ENCODE measurements at places on chromosomes 3 and 15.

- no peak for DNase-seq
Measured at GRCh38 chr3:134614955-134615354, 35.9 kb downstream of the KY start.

GRCh38 chr3:114213292-114213626, 24.1 kb downstream of the ZNF80 start:
- DNase-seq = no peak

DNA sequence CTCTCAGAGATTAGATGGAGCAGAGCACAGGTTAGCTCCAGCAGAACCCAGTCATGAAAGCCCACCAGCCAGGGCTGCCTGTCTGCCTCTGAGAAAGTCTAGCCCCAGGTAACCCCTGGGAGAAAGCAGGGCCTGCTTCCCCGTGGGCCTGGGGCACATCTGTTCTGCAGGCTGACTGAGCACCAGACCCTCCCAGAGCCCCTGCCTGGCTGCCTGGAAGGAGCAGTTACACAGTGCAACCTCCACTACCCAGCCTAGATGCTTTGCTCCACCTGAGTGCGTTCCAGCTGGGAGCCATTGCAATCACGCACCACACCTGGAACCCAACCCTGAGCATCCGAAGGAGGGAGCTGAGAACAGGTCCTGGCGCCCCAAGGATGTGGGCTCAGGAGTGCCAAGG, 24.7 kb upstream of the OR5K4 start:
- DNase-seq = no peak

DNA sequence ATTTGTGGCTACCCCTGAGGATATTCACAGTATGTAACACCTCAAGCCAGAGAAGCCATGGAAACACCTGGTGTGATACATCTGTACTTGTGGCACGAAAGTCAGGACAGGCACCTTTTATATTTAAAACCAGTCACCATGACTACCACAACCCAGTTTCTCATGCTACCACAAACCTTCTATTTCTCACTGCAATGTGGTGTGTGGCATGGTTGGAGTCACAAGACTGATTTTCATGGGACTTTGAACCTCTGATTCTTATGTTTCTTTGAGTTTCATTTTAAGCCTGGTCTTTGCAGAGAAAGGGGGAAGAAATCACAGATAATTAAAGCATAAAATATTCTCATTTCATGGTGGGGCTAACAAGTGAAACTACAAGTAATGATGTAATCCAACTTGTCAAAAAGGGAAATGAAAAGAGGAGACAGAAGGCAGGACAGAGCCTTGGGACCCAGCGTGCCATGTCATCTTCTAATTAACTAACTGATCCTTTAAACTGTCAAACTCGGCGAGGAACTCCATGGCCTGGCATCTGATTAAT, 175.9 kb downstream of the PDZRN3 start:
- no peak for DNase-seq

DNA sequence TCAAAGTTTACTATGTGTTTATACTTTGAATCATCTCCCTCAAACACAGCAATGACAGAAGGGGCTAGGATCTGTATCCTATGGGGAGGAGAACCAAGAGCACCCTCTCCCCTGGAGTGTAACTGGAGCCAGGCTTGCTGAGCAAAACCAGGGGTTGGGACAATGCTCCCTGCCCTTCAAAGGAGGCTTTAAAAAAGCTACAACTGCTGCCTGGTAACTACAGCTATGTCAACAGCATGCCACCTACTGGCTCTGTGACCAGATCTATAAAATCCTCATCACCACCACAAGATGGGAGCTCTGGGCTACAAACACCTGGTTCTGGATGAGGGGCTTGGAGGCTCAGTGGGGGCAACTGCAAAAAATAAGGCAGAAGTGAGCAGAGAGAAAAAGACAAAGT, 61.9 kb downstream of the ANO10 start:
- DNase-seq = no peak
